ENCODE measurements at places on chromosomes 6 and 20.

DNA sequence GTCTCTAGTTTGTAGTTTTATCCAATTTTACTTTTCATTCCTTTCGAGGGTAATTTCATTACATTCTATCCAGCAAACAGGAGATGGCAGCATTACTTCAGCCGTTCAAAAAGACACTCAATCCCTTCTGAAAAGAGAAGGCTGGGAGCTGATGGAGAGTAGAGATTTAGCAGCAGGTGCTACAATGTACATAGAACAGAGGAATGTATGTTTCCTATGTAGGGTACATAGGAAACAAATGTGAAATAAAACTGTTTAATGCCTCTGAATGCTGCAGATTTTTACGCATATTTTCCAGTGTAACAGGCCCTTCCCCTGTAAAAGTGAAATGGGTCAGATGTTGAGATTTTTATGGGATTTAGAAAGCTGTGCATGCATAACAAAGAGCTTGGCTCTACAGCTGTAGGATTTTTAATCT, 16.0 kb downstream of the RPS12 start:
- H3K4me3 ChIP-seq: no peak overlapping the region
- no peak overlapping the region for H3K27ac ChIP-seq
- no peaks in the 10 kb centered on the region for H3K27me3 ChIP-seq
- H3K4me1 ChIP-seq: no peaks in the 10 kb centered on the region
- no peaks in the 10 kb centered on the region for H3K36me3 ChIP-seq

DNA sequence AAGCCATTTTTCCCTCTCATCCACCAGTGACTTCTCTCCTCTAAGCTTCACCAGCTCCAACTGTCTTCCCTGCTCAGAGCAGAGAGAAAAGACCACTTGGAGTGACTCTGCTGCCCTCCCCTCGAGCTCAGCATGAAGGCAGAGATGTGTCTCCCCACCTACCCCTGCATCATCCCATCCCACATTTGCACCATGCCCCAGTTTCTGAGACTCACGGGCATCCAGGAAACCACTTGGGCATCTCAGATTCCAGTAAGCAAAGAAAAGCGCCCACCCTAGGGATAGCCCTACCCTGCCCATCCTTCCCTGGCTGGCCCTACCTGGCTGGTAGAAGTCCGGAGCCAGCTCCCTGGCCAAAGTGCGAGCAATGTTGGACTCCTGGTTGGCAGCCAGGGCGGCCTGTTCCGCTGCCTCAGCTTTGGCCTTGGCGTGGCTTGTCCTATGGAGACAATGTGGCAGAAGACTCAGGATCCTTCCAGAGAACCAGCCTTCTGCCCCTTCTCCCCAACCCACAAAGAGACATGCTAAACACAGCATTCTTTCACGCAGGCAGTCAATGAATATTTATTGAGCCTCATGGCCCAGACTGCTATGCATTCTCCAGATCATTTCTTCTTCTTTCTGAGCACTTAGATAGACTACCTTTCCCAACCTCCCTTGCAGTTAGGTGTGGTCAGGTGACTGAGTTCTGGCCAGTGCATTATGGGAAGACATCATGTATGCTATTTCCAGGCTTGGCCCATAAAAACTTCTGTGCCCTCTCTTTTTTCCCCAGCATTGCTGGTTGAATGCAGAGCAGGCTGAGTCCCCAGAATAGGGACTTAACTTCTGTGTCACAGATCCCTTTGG, 68.6 kb downstream of the JPH2 start:
- H3K27me3 ChIP-seq: no peaks in the 10 kb centered on the region
- DNase-seq: no peak
- H3K27ac ChIP-seq: no peak overlapping the region
- H3K4me1 ChIP-seq: no peaks in the 10 kb centered on the region
- no peak overlapping the region for H3K4me3 ChIP-seq

- H3K4me3 ChIP-seq: no peak overlapping the region
- no peak for DNase-seq
- H3K36me3 ChIP-seq: no peaks in the 10 kb centered on the region
- no peaks in the 10 kb centered on the region for H3K27me3 ChIP-seq
- no peak overlapping the region for H3K27ac ChIP-seq
Measured at GRCh38 chr6:3376064-3376463, 80.8 kb downstream of the SLC22A23 start.

DNA sequence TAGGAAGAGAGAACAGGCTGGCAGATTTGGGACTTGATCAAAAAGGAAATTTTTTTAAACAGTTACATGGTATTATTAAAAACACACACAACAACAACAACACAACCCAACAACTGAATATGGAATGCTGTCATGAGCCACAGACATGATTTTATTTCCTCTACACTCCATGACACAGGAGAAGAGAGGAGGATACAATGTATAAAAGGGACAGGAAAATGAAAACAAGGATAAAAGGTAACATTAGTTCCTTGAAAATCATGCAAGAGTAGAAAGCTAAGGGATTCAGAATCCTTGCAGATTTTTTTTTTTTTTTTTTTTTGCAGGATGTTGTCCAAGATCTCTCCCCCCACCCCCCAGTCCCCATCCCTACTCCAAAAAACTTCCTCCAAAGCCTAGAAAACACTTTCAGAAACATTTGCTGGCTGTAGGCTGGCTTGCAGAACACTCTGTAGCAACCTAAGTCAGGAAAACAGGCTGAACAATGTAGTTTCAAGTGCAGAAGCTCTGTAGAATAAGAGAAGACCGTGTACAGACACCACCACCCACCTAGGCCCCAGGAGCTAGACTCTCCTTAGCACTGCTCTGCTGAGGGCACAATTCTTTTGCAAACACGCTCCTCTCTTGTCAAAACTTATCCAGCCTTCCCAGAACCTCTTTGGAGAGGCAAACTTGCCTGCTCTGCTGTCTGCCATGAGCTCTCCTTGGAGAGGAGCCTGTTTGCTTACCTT, 845 bp downstream of the ZMYND8 start:
- no peak for DNase-seq
- H3K27me3 ChIP-seq: no peaks in the 10 kb centered on the region
- H3K4me3 ChIP-seq: peak overlapping the region; percentile 10
- H3K36me3 ChIP-seq: no peaks in the 10 kb centered on the region
- H3K4me1 ChIP-seq: peaks cover 100% of the 10 kb centered on the region
- peak overlapping the region; percentile 97 for H3K27ac ChIP-seq

DNA sequence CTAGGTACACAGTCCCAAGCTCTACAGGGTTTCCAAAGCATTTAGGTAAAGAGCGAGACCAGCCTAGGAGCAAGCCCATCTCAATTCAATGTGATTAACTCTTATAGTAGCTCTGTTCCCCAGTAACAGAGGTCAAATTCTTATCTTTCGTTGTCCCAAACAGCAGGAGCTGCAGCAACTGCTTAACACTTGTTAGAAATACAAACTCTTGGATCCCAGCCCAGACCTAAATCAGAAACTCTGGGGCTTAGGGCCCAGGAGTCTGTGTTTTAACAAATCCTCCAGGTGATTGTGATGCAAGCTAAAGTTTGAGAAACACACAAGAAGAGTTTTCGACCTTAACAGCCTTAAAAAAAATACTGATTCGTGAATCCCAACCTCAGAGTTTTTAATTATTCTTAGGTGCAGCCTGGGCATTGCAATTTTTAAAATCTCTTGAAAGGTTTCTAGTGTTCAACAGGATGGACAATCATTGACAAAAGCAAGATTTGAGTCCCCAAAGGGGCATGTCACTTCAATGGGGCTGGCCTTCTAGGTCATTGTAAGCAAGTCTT, 127.4 kb upstream of the HCRTR2 start:
- H3K27me3 ChIP-seq: no peaks in the 10 kb centered on the region
- no peak for DNase-seq
- no peaks in the 10 kb centered on the region for H3K4me1 ChIP-seq
- H3K36me3 ChIP-seq: no peaks in the 10 kb centered on the region
- H3K27ac ChIP-seq: no peak overlapping the region

GRCh38 chr6:20706939-20707485, 172.8 kb downstream of the CDKAL1 start:
- no peak overlapping the region for H3K4me3 ChIP-seq
- DNase-seq: no peak
- no peaks in the 10 kb centered on the region for H3K36me3 ChIP-seq
- H3K27ac ChIP-seq: no peak overlapping the region
- no peaks in the 10 kb centered on the region for H3K4me1 ChIP-seq
- no peaks in the 10 kb centered on the region for H3K27me3 ChIP-seq

- H3K27ac ChIP-seq: no peak overlapping the region
- no peak overlapping the region for H3K4me3 ChIP-seq
- H3K27me3 ChIP-seq: no peaks in the 10 kb centered on the region
- peaks cover 11% of the 10 kb centered on the region for H3K36me3 ChIP-seq
- peaks cover 44% of the 10 kb centered on the region for H3K4me1 ChIP-seq
Measured at GRCh38 chr20:37381621-37382471, 35.9 kb downstream of the SRC start.

DNA sequence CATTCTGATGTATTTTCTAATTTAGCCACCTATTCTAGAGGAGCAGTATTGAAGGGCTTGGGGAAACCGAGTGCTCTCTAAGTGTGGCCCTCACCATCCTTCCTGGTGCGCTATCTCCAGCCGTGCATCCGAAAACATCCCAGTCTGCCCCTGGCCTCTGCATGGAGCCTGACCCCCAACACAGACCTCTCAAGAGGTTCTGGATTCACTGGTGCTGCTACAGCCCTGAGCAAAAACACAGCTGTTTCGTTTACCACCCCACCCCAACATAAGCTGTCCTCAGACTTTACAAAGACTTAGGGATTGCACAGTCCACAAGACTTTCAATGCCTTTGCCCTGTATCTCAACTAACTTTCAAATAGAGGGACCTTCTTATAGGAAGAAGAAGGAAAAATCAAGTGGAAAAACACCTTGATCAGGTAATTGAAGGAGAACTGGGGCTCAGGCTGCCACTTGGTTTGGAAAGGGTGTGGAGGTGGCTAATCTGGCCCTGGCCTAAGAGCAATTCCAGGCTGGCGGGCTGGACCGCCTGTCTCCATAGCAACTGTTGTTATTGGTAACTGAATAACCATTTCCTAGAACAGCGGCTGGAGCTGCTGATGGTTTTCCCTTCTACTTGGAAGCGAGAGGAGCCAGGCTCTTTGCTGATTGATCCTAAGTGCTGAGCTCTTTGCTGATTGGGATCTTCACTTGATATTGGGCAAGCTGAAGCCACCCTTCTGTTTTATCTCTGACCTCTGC, 90.2 kb upstream of the TOX2 start:
- no peak for DNase-seq
- no peaks in the 10 kb centered on the region for H3K36me3 ChIP-seq

DNA sequence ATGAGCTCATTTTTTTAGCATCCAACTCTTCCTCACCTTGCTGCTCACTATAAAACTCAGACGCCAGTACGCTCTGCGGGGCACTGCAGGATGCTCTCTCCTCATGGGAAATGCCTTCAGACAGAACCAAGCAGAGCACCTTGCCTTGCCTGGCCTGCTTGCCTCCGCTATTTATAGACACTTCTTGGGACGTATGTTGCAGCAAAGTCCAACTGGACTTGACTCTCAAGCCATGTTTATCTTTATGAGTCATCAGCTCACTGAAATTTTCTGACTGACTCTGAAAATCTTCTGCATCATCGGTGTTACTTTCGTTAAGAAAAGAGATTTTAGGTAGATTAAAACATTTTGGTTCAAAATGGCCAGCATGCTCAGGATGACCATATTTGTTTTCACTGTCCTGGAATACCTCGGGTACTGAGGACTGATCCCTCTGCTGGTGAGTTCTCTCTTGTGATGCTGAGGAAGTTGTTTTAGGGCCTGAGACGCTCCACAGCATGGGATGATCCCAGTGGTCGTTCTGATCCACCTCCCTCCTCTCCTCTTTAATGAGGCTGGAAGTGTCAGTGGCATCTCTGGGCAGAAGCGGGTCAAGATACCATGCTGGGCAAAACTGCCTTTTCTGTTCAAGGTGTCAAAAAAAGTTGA, 204.5 kb downstream of the KIF16B start:
- H3K27ac ChIP-seq: no peak overlapping the region
- no peaks in the 10 kb centered on the region for H3K27me3 ChIP-seq
- DNase-seq: no peak
- no peak overlapping the region for H3K4me3 ChIP-seq
- H3K4me1 ChIP-seq: no peaks in the 10 kb centered on the region
- no peaks in the 10 kb centered on the region for H3K36me3 ChIP-seq

- no peak overlapping the region for H3K27ac ChIP-seq
- H3K27me3 ChIP-seq: no peaks in the 10 kb centered on the region
- no peak for DNase-seq
- H3K4me3 ChIP-seq: no peak overlapping the region
Measured at GRCh38 chr6:12395898-12396297, 105.7 kb downstream of the EDN1 start.

DNA sequence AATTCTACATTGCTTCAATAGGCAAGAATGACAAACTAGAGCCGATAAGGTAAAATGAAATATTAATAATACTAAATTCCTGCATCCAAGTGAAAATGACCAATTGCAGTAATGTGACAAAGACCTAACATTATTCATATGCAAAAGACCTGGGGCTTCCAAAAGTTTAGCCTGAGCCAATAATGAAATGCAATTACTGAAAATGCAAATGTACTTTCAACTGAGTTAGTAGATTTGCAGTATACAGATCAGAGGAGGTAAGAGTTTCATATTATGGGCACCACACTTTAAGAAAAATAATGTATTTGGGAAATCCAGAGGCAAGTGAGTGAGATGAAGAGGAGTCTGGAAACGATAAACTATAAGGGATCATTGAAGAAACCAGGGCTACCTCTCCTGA, 193.7 kb upstream of the GMDS start:
- no peaks in the 10 kb centered on the region for H3K4me1 ChIP-seq
- H3K36me3 ChIP-seq: no peaks in the 10 kb centered on the region
- H3K27ac ChIP-seq: no peak overlapping the region
- no peaks in the 10 kb centered on the region for H3K27me3 ChIP-seq
- no peak for DNase-seq

GRCh38 chr6:158596861-158597260, 37.0 kb downstream of the TMEM181 start:
- peaks cover 66% of the 10 kb centered on the region for H3K36me3 ChIP-seq
- H3K4me1 ChIP-seq: no peaks in the 10 kb centered on the region
- no peak for DNase-seq
- no peaks in the 10 kb centered on the region for H3K27me3 ChIP-seq

- peak overlapping the region; percentile 78 for H3K27ac ChIP-seq
- peaks cover 43% of the 10 kb centered on the region for H3K36me3 ChIP-seq
- H3K4me3 ChIP-seq: no peak overlapping the region
- DNase-seq: no peak
- H3K4me1 ChIP-seq: peaks cover 58% of the 10 kb centered on the region
- H3K27me3 ChIP-seq: no peaks in the 10 kb centered on the region
Measured at GRCh38 chr20:34527016-34527415, 10.8 kb downstream of the DYNLRB1 start.

GRCh38 chr6:28747631-28748157, 176.1 kb downstream of the TRIM27 start:
- DNase-seq: no peak
- no peaks in the 10 kb centered on the region for H3K36me3 ChIP-seq
- H3K27ac ChIP-seq: no peak overlapping the region
- no peaks in the 10 kb centered on the region for H3K4me1 ChIP-seq
